ENCODE measurements at places on chromosomes 16 and 17.

GRCh38 chr16:28182183-28182582 lies 29.6 kb downstream of the XPO6 start:
- DNase-seq, result no peak

GRCh38 chr16:31718998-31719397 lies 154.6 kb upstream of the ZNF267 start:
- DNase-seq, result no peak

DNA sequence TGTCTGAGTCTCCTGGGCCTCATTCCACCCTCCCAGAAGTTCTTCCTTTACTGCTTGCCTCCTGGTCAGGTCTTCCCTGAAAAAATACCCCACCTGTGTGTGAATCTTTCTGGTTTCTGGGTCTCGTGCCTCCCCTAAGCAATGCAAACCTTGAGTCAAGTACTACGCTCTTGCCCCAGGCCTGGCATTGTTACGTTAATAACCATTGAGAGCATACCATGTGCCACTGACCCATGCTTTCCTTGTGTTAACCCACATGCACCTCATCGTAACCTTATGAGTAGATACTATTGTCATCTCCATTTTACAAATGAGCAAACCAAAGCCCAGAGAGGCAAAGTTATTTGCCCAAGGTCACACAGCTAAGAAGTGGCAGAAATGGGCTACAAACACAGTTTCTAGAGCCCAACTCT lies 25.4 kb upstream of the TOB1 start:
- no peak for DNase-seq

- DNase-seq, result no peak
These were observed 26.3 kb downstream of the FOXL1 start for GRCh38 chr16:86604436-86605193.

- peak; percentile 66 for DNase-seq
These were observed 111.4 kb downstream of the UTP18 start for GRCh38 chr17:51371732-51372151.

GRCh38 chr16:77271532-77272426 lies 72.6 kb downstream of the SYCE1L start:
- DNase-seq, result no peak

- DNase-seq, result no peak
These were observed 26.9 kb upstream of the SLC38A8 start for GRCh38 chr16:84069540-84069939.

- DNase-seq, result no peak
These were observed 388 bp downstream of the OXLD1 start for GRCh38 chr17:81666092-81666341.

- DNase-seq, result peak; percentile 42
These were observed 15.0 kb upstream of the C17orf58 start for GRCh38 chr17:68011199-68011665.

GRCh38 chr16:71467810-71468209 lies 5.8 kb upstream of the ZNF23 start:
- DNase-seq, result no peak

DNA sequence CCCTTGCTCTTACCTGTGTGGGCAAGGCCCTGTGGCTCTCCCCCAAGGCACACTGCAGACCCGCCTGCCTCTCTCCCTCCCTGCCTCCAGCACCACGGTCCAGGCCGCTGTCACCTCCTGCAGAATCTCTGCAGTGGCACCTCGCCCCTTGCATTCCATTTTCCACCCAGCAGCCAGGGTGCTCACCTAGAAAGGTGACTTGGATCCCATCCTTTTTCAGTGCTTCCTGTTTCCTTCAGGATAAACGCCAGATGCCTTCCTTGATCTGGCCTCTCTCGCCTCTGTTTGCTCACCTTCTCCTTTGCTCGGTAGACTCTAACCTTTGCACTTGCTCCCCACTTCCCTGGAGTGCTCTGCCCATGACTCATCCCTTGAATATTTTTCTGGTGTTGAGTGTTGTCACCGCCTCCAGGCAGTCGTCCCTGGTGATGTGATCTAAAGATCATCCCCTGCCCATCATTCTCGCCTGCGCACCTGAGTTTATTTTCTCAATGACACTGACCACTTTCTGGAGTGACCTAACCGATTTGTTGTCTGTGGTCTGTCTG lies 79.2 kb upstream of the LGALS9 start:
- no peak for DNase-seq

DNA sequence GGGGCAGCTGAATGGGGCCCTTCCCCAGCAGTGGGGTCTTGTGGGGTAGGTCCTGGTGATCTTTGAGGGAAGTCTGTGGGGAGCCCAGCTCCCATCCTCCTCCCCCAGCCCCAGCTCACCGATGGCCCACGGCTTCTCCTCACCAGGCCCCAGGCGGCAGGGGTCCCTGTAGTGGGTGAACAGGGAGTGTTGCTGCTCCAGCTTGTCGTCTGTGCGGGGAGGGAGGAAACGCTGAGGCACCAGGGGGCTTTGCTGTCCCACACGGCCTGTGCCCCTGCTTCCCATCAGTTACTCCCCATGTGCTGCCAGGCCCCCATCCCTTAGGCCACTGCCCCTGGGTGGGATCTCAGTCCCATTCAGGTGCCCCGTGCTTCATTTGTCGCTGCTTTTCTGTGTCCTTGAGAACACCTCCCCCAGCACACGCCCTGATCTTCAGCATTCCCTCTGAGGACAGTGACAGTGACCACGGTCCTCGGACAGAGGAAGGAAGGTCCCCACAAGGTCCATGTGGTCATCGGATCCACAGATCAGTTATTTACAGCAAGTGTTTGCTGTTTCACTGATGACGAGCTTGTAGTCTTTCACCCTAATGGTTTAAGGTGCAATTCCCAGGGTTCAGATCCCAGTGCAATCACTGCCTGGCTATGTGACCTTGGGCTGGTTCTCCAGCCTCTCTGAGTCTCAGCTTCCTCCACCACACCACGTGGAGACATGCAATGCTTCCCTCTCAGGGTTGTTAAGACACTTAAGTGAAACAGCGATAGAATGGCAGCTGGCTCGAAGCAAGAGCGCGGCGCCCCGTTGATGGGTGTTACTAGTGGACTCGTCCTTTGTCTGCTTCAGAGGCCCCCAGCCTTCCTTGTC lies 53.1 kb downstream of the PRMT7 start:
- DNase-seq, result no peak

DNA sequence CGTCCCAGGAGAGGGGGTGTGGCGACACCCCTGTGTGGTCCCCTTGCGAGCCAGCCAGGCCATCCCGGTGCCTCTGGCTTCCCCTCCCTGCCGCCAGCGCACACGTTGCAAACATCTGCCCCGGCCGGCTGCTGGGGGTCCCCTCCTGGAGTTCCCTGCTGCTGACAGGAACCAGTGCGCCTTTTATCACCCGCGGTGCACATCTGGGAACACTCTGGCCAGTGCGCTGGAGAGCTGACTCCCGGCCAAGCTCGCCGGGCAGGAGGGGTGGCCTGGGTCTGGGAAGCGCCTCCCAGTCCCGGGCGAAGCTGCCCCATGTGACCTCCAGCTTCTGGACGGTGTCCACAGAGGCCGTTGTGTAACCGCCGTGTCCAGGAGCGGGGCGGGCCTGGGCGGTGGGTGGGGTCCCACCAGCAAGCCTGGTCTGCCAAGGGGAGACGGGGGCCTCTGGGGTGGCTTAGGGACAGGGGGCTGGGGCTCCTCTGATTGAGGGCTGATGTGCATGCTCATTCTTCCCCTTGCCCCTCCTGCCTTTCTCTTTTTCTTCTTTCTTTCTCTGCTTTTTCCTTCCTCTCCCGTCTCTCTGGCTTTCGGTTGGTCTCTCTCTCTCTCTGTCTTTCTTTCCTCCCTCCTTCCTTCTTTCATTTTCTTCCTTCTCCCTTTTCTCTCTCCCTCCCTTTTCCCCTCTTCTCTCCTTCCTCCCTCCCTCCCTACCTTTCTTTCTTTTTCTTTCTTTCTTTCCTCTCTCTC lies 25.2 kb upstream of the CIBAR2 start:
- peak; percentile 94 for DNase-seq

- DNase-seq, result no peak
These were observed 10.2 kb upstream of the NFATC3 start for GRCh38 chr16:68074850-68075555.

DNA sequence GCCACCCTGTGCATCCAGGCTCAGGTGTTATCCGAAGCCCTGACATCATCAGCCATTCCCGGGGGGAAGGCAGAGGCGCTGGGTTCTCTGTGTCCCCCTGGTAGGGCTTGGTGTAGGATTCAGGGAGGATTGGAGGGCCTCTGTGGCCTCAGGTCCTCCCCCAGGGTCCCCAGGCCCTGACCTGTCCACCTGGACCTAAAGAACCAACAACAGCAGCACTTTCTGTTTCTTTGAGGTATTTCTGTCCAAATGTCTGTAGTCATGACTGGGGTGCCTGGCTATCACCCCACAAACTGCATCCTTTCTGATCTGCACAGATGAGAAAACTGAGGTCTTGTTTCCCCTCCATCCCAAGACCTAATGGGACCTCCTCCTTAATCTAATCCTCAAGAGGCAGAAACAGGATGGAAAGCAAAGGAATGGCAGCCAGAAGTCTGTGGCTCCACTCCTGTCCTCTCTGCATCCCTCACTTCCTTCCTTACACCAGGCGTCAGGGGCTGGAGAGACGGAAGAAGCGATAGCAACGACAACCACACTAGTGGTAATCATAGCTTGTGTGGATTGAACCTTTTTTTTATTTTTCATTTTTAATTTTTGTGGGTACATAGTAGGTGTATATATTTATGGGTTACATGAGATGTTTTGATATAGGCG lies 11.8 kb downstream of the NLRC5 start:
- no peak for DNase-seq

DNA sequence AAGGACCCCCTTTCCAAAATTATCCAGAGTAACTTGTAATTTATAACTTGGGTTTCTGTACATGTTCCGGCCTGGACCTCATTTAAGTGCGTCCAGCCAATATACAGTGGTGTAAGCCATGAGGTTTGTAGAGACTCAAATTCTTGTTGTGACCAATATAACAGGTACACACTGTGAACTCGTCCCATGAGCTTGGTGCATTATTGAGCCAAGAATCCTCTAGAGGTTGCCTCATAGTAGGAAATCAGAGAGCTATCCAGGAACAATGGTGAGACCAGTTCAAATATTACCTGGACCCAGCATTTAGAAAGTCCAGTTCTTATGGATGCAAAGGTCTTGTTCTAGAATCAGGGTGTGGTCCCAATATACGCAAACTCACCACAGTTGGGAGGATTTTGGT lies 138.2 kb downstream of the NPIPB5 start:
- no peak for DNase-seq

- no peak for DNase-seq
These were observed 5.2 kb upstream of the HOXB13 start for GRCh38 chr17:48733632-48734328.

- no peak for DNase-seq
These were observed 22.3 kb upstream of the ZFPM1 start for GRCh38 chr16:88430524-88431446.

DNA sequence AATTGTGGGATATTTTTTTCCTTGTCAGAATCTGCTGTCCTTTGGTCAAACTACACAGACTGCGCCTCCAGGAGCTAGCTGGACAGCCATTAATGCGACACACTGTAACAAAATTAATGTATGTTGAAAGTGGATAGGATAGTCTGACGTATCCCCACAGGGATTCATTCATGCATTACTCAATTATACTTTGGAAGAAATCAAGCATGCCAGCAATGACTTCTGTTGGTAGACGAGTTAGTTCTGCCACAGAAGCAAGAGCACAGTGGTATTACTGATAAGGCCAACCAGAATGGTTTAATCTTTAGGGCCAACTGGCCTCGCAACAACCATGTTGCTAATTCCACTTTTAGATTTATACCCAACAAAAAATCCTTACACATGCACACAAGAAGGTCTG lies 106.4 kb upstream of the TOB1 start:
- no peak for DNase-seq

DNA sequence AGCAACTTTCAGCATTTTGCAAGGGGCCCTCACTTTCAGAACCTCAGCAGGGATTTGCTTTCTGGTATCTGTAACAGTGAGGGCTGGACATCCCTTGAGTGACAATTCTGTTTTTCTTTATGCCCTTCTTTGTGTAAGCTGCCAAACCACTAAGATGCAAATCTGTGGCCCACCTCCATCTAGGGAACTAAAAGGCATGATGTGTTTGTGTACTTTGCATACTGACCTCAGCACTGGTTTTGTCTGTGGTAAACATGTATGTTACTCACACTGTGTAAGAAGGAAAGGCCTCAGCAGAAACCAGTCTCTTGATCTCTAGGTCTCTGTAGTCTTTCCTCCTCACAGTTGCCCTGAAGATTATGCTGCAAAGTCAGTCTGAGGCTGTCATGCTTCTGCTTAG lies 396.6 kb upstream of the DYNLRB2 start:
- DNase-seq, result no peak

DNA sequence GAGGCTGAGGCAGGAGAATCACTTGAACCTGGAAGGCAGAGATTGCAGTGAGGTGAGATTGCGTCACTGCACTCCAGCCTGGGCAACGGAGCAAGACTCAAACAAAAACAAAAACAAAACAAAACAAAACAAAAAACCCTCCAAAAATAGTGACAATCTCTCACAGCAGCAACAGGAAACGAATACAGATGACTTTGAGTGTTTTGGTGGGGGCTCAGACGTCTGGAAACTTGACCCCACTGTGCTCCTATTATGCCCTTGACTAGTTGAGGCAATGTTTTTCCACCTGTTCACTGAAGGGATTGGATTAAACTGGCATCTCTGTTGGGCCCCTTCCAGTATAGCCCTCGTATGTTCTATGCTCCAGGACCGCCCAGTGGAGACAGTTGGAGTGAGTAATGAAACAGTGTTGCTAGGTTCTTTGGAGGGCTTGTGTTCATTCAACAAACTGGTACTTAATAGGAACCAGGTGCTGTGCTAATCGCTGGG lies 167.0 kb downstream of the UTP18 start:
- no peak for DNase-seq

DNA sequence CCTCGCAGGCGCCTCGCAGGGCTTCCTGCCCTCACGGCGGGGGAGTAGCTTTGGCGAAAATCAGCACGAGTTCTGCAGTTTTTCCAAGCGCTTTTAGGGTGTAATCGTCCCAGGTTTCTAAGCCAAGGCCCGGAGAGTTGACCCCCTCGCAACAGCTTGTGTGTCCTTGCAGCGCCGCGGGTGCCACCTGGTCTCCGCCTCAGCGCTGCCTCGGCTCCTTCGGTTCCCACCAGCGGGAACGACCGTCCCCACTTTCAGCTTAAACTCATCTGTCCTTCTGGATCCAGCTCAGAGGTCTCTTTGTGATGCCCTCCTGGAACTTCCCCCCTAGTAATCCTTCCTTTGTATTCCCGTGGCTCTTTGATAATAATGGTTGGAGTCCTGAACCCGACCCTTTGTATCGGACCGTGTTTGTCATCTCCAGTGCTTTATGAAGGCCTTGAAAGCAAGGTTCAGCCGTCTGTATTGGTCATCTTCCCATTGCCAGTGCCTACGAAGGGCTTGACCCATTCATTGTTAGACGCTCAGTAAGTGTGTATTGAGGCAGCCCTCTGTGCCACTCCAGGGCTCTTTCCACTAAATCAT lies 858 bp upstream of the SMARCE1 start:
- peak; percentile 85 for DNase-seq

- DNase-seq, result no peak
These were observed 2.1 kb upstream of the RAC3 start for GRCh38 chr17:82029391-82029790.

- DNase-seq, result no peak
These were observed 167.1 kb downstream of the BANP start for GRCh38 chr16:88118376-88118775.

GRCh38 chr17:10234033-10234432 lies 35.6 kb upstream of the GAS7 start:
- DNase-seq, result no peak

Measured in posterior cingulate gyrus (tissue), 11 donors.